ENCODE measurements at places on chromosomes 7 and 10.

- DNase-seq, result no peak
Measured at GRCh38 chr7:31007634-31008033, 43.9 kb downstream of the GHRHR start.

- DNase-seq, result no peak
Measured at GRCh38 chr7:95172420-95172819, 151.9 kb downstream of the PON1 start.

GRCh38 chr10:5411941-5412276, 448 bp upstream of the NET1 start:
- DNase-seq, result peak; percentile 7

DNA sequence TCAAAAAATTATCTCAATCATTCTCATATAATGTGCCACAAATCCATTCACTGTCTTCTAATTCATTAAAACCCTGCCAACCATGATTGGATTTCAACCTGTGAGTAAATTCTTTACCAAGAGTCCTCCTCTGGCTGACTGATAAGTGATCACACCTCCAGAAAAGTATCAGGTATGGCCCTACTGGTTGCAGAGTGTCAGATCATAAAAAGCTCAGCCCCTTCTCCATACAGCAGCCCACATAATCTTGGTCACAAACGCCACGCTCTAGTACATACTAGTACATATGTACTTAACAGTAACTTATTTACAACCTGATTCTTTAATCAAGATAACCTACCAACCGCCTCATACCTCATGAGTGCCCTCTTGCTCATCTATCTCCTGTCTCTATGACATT, 26.1 kb downstream of the UBE2H start:
- no peak for DNase-seq

GRCh38 chr10:108410236-108410635, 1245.7 kb upstream of the SORCS1 start:
- no peak for DNase-seq

DNA sequence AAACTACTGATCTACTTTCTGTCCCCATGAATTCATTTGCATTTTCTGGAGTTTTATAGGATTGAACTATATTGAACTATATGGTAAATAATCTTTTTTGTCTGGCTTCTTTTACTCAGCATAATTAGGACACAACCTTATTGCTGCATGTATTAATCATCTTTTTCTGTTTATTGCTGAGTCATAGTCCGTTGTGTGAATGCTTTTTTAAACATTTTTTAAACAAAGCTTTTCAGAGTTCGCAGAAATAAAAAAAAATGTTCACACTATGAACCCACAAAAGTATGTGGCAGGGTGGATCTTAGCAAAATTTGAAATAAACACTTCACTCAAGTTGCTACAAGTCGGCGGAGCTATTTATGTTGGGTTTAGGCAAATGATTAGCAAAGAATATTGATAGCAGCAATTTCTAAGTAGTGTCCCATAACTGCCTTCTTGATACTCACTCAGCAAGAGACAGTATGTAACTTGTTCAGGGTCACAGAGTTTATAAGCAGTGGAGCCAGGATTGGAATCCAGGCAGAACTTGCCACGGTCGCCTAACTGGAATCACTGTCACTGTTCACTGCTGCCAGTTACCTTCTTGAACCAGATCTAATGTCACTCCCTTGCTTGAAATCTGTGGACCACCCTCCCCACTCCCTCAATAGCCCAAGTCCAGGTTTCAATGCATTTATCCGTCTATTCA, 5.6 kb downstream of the CH25H start:
- DNase-seq, result no peak

DNA sequence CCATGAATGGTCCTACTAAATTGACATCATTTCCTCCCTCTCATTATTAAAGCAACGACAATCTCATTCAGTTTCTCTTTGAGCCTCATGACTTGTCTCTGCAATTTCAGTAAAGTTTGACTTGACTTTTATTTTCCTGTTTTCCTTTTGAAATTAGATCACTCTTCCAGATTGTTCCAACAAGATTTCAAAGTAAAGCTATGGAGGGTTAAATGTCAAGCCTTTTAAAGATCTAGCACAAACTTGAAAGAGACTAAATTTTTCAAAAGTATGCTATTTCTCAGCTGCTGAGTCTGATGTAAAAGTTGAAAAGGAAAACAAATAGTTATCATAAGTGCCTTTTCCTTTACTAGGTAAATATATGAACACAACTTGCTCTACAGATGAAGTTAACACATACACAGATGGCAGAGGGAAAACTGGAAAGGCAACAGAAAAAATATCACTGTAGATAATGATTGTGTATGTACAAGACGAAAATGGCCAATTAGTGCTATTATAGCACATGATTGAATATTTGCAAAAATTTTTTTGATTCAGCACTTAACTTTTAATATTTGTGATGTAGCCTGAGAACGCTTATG, 200.6 kb downstream of the WDR11 start:
- no peak for DNase-seq

- DNase-seq, result no peak
Measured at GRCh38 chr7:71775648-71776047, 636.5 kb downstream of the CALN1 start.

DNA sequence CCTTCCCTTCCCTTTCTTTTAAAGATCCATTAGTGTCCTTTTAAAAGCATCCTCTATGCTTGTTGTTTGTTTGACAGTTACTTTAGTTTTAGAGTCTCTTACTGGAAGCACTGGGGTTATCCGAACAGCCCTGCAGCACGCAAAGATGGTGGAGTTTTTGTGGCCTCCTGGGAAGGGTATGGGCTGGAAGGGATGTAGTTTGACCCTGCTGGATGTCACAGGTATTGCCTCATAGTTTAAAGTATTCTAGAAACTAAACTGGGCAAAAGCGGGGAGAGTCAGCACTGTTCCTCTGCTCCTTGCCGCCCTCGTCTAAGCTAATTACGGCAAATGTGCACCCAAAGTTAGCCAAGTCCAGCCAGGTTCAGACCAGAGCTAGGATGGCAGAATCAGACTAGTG, 35.8 kb upstream of the GNAI1 start:
- no peak for DNase-seq

- no peak for DNase-seq
Measured at GRCh38 chr7:99409192-99409572, 413 bp downstream of the BUD31 start.

DNA sequence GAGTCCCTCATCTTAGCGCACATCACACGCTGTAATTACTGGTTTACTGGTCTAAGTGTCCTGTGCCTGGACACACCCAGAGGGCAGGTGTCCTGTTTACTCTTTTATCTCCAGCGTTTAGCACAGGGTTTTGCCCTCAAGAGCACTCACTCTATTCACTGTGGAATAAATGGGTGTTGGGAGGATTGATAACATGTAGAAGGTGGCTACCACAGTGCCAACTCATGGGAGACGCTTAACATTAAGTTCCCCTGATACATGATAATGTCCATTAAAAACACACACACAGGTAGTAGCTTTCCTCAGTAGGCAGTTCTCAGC, 96.1 kb upstream of the EFCAB10 start:
- DNase-seq, result no peak
